NCI-H1092 (cell line): ENCODE measurements at places on chromosomes 11 and 22.

GRCh38 chr22:32991353-32992101 is 66.7 kb downstream of the SYN3 start:
- DNase-seq, result no peak

GRCh38 chr11:27933992-27934829 is 173.7 kb downstream of the KIF18A start:
- no peak for DNase-seq

DNA sequence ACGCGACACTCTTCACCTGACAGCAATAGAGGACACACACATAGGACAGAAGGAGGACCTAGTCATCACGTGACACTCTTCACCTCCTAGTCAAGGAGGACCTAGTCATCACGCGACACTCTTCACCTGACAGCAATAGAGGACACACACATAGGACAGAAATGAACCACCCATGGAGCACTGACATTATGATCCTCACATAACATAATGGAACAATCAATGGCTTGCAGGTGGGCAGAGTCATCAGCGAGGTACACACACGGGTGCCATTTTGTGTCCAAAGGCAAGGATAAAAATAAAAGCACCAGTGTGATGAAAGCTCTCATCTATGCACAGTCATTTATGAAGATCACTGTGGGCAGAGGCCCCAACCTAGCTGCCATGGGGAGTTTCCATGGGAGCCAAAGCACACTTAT is 354.7 kb downstream of the LARGE1 start:
- DNase-seq, result no peak

- no peak for DNase-seq
Observed at GRCh38 chr11:75275581-75275980, 35.0 kb downstream of the TPBGL start.

GRCh38 chr11:69200331-69201065 is 44.8 kb downstream of the SMIM38 start:
- DNase-seq, result peak; percentile 54

DNA sequence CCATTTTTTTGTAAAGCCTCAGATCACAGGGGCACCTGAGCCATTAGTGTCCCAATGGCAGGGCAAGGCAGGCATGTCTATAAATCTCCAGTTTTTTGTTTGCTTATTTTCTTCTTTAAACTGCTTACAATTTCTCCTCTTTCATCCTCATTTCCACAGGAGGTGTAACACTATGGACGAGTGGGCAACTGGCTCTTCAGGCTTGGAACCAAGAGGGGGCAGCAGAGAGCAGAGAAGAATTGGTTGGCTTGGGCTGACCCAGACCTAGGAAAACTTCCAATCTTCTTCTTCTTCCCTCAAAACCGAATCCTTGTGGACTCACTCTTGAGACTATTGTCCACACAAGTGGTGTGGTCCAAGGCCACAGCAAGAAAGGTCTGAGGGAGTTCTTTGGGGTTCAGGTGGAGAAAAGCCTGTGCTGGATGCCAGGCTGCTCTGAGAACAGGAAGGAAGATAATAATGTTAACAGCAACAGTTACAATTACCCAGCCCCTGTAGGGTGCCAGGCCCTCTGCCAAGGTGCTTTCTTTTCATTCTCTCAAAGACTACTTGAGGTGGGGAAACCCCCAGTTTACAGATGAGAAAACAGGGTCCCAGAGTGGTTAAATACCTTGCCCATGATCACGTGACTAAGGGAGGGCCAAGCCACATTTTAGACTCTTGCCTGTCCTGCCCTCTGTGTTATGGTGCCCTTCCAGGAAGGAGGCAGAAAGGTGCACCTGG is 70.7 kb upstream of the E2F8 start:
- peak; percentile 54 for DNase-seq

DNA sequence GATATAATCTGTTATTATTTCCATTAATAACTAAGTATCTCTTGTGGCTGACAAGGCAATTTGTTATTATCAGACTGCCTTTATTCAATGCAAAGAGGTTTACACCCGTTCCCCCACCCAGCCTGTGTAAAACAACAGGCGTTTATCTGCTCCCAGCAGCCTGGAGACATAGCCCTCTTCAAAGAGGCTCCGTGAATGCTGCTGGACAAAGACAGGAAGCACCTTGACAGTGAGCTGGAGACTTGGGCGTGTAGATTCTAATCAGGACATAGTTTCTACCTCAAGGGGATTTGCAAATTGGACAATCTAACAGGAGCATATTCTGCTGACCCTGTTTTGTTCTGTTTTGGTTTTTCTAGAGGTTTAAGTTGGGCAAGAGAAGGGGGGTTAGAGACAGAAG is 733.0 kb upstream of the KIRREL3 start:
- DNase-seq, result no peak

DNA sequence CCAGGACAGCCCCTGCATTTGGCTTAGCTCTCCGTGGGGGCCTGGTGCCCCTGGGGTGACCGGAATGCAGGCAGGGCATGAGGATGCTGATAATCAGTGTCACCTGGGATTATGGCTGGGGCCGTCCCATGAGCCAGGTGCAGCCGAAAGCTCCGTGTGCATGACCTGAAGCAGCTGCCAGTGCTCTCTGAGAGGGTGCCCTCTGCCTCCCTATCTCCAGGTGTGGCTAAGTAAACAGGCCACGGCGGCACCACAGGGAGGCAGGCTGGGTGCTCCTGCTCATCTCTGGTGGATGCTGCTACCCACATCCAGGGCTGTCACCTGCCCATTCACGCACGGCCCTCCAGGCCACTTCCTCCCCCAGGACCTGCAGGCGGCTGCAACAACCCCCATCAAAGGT is 29.8 kb downstream of the DUSP8 start:
- DNase-seq, result no peak

DNA sequence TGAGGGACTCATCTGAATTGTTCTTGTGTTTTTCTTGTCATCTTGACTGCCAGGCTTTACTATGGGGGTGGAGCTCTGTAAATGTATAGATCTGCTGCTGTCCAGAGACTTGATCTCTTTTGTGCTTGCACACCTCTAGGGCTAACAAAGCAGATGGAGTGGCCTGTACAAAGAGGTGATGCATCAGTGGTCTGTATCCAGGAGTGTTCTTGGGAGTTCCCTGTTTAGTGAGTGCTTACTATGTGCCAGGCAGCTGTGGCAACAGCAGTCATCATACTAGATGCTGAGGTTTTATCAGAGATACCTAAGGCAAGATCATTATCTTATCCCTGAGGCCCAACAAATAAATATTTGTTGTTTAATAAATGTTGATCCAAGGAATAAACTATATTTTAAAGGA is 33.4 kb downstream of the STIM1 start:
- DNase-seq, result no peak

DNA sequence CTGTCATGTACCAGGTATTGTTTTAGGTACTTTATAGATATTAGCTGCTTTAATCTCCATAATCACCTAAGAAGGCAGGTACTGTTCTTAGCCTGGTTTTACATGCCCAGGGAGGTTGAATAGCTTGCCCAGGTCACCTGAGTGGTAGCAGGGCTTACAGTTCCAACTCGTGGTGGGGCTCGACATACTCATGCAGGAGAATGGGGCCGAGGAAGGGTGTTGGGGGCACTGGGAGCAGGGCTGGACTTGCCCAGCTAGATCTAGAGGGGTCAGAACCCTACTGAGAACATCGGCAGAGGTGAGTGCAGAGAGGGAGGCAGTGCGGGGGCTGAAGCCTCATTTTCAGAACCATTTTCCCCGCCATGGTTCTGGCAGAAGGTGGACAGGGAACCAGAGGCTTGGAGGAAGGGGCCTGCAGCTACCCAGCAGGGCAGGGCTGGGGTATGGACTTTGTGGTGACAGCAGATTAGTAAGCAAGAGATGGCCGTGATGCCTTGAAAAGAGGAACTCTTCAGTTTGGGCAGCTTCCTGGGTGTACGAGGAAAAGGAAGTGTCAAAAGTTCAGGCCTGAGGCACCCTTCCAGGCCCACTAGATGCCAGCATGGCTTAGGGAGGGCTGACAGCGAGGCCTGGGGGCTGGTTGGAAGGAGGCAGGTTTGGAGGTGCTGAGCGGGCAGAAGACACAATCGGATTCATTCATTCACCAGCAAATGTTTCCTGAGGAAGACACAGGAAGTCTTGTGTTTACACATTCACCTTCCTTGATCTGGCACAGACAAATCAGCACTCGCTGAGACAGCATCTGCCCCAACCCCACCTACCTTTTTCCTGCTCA is 54.7 kb upstream of the LYVE1 start:
- DNase-seq, result no peak

GRCh38 chr11:95429376-95429907 is 198.4 kb upstream of the SESN3 start:
- no peak for DNase-seq

DNA sequence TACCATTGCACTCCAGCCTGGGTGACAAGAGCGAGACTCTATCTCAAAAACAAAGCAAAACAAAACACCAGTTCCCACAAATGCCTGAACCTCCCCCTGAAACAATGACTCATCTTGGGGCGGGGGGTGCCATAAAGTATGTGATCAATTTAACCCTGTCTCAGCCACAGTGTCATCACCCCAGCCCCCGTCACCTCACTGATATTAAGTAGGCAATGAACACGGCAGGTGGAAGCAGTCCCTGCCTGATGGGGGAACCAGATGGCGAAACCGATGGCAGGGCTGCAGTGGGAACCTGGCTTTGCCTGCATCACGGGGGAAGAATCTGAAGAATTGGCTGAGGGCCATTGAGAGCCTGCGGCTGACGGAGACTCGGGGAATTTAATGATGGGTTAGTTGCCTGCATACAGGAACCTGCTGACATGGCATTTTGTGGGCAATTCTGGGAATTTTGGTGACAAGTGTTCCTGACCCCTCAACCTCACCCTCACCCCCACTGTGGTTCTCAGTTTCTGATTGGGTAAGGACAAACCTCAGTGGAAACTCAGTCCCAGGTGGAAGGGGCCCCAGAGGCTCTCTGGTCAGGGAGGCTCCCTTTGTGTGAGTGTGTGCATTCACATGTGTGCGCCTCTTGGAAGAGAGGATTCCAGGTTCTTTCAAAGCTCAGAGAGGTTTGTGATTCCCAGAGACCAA is 39.1 kb upstream of the SHISAL1 start:
- DNase-seq, result no peak

DNA sequence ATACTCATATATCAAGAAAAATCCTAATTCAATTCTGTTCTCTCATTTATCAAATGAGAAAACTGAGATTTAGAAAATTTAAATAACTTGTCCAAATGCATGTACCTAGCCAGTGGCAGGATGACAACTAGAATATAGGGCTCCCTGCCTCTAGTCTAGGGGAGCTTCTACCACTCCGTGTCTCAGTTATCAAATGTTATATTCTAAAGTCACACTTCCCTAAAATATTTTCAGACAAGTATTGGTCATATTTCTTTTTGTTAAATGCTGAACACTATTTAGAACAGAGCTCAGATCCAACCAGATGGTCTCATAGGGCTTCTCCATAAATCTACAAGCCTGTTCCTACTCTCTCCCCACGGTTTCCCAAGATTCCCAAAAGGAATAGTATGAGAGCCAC is 26.3 kb downstream of the KCNJ1 start:
- no peak for DNase-seq

- no peak for DNase-seq
Observed at GRCh38 chr11:102345904-102346303, 1.1 kb upstream of the BIRC2 start.

DNA sequence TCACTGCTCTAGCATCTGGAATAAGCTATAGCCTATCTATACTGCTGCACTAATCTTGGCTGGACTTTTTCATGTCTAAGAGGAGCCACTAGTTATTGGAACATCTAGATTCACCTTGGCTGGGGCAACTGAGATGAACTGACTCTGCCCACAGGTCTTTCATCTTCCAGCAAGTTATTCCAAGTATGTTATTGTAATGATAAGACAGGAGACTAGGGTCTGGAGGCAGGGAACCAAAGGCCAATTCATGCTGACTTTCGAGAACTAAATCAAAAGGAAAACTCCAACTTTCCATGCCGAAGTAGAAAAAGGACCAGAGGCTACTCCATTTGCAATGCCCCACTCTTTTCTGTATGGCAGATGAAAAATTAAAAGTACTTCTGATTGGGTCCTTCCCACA is 1243.0 kb upstream of the RAG2 start:
- DNase-seq, result no peak

- peak; percentile 17 for DNase-seq
Observed at GRCh38 chr11:76327756-76328388, 53.1 kb downstream of the THAP12 start.

GRCh38 chr22:44889255-44889878 is 120.4 kb downstream of the PHF21B start:
- DNase-seq, result no peak

GRCh38 chr11:128240546-128240945 is 346.8 kb downstream of the ETS1 start:
- DNase-seq, result no peak

GRCh38 chr11:84420271-84420670 is 1134.1 kb upstream of the CCDC90B start:
- no peak for DNase-seq

- DNase-seq, result no peak
Observed at GRCh38 chr11:66962247-66962646, 4.1 kb upstream of the PC start.

DNA sequence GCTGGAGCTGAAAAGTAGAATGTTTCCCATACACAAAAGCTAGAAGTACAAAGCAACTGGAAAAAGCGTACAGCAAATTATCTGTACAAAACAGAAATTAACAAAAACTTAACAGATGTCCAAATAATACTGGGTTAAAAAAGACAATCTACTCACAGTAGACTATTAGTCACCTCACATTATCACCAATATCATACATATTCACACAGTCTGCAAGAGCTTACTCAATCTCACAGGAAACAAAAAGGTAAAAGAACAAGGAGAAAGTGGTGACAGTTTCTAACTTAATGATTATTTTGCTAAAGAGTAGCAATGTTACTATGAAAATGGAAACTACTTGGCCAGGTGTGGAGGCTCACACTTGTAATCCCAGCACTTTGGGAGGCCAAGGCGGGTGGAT is 11.9 kb downstream of the CELF1 start:
- DNase-seq, result no peak

DNA sequence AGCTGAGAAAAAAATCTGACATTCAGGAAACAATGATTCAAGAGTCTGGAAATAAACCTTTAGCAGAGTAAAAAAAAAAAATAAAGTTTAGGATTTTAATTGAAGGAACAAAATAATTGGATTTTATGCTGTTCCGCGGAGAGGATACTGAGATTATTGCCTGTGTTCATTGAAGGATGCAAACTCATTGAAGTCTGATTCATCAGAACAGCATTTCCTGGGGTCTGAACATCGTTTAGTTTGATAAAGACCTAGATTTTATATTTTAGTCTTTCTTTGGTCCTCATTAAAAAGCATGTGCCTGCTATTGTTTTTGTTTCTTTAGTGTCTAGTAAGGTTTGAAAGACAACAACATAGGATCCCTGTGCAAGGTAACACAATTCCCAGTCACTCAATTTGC is 4.5 kb downstream of the TLCD5 start:
- no peak for DNase-seq
